Esophagus muscularis mucosa (tissue), 4 donors: ENCODE measurements at places on chromosomes 5 and 9. TPM values are rescaled to one million over a fixed set of nuclear protein-coding genes. Genes with fewer than 3 reads are reported as not detected.

GRCh38 chr9:71218774-71219173, 97.4 kb upstream of the TRPM3 start:
- no peak for DNase-seq
- H3K4me1 ChIP-seq, result no peaks in the 10 kb centered on the region
- H3K36me3 ChIP-seq, result no peaks in the 10 kb centered on the region
- H3K27ac ChIP-seq, result no peak overlapping the region
- no peak overlapping the region for H3K4me3 ChIP-seq

- no peak overlapping the region for H3K27ac ChIP-seq
- H3K4me3 ChIP-seq, result no peak overlapping the region
Measured at GRCh38 chr9:74006935-74007334, 490.2 kb upstream of the RORB start.

SLC6A19 gene
- total RNA-seq, result not detected

SHROOM1 gene
- total RNA-seq, result 4.5 TPM

CEMIP2 gene
- total RNA-seq, result 18.5 TPM

IL17B gene
- 10.1 TPM for total RNA-seq
